ENCODE measurements at places on chromosomes 5 and 9.

- DNase-seq, result no peak
These were observed 2.3 kb downstream of the PLEKHG4B start for GRCh38 chr5:94113-94892.

GRCh38 chr9:84397822-84398221, 57.3 kb upstream of the SLC28A3 start:
- DNase-seq, result no peak

- no peak for DNase-seq
These were observed 134.2 kb upstream of the C6 start for GRCh38 chr5:41347569-41347968.

GRCh38 chr5:167309941-167310517, 981.4 kb upstream of the WWC1 start:
- DNase-seq, result no peak

GRCh38 chr9:19934301-19934871, 145.5 kb upstream of the SLC24A2 start:
- DNase-seq, result peak; percentile 66

Measured in Right ventricle myocardium inferior (tissue), 1 donor.